CD4-positive, alpha-beta T cell treated with Interleukin-21 for 1 hour (primary cell): ENCODE measurements at places on chromosomes 3 and 15.

GRCh38 chr3:45558431-45558830 lies 36.1 kb upstream of the LIMD1 start:
- no peak for DNase-seq

- DNase-seq = peak; percentile 13
Measured at GRCh38 chr3:31695280-31696008, 162.7 kb downstream of the STT3B start.

- DNase-seq = no peak
Measured at GRCh38 chr3:180229113-180229512, 192.4 kb upstream of the PEX5L start.

DNA sequence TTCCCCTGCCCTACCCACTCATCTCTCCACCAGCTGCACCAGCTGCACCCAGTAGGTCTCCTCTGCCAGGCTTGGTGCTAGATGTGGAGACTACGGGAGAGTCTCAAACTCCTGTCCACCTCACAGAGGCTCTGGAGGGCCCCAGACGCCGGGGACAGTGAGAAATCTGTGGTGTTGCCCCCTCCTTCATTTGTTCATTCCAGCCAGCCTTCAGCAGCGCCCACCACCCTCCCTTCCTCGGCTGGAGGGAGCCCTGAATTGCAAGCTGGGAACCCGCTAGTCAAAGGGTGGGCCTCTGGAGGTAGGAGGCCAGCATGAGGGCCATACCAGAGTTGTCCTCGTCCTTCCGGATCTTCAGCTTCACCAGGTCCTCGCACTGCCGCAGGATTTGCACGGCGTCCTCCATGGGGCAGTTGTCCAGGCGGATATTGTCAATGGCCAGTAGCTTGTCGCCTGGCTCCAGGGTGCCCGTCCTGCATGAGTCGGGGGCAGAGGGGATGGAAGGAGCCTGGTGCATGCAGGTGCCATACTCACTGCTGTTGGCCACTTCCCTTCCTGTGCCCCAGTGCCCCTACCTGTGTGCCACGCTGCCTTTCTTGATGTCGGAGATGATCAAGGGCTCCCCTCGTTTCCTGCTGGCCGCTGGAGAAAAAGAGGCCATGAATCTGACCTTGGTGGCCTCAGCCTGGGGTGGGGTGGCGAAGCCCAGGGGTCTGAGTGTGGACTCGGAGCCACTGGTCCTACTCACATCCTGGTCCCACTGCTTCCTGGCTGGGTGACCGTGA lies 29.1 kb downstream of the GRIP2 start:
- no peak for DNase-seq

DNA sequence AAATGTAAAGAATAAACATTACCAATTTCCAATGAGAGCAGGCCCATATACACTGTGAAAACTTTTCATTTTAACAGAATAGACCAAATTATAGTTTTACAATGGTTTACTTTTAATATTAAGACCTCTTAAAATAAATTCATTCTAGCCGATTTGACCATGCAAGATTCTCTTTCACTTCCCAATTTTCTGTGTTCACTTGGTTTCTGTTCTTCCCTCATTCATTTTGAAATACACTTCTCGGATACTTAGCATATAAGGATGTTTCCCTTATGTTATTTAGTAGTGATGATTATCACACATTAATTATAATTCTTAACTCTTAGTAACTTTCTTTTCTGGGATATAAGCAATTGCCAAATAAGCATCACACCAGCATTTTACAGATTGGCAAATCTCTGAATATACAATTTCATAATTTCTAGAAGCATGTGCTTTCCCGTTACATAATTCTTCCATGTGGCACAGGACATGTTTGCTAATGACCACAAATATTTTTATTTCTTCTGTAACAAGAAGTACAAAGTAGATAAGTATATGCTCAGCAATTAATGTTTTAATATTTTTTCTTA lies 13.9 kb downstream of the OR5H15 start:
- no peak for DNase-seq

DNA sequence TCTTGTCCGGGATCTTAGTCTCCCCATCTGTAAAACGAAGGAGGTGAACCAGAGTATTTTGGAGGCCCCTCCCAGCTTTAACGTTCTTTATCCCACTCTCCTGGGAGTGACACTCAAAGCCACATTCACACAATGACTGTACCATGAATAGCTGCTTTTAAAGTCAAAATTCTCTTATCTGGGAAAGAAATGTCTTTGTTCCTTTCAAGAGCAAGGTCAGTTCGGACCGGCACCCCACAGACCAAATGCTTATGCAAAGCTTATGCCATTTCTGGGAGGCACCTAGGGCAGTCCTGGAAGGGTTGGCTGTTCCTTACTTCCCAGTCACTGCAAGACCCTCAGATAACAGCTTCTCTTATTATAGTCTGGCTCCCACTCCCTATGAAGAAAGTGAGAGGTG lies 53.5 kb upstream of the WNT5A start:
- no peak for DNase-seq

DNA sequence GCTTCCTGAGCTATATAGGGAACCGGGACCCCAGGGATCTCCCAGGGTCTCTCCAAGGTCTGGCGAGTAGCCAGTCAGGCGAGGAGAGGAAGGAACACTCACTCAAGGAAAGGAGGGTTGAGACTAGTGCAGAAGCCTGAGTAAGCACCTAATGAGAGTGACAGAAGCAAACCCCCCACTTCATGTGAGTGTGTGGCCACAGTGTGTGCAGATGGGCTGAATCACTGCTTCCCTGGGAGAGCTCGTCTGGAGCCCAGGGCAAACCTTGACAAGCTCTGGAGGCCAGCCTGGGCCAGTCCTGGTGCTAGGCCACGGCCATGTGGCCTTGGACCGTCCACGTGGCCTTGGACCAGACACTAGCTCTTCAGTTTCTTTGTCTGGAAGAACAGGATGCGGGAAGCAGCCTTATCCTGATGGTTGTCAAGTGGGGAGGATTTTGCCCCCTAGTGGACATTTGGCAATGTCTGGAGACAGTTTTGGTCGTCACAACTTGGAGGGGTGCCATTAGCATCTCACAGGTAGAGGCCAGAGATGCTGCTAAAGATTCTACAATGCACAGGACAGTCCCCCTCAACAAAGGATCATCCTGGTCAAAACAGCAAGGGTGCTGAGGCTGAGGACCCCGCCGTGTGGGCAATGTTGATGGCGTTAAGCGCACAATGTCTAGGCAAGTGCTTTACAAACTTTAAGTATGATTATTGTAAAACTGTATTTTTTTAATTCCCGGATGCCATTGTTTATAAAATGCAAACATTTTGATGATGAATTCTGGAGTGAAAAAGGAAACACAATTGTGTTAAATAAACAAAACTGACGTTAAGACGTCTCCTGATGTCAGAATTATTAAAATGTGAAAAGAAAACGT lies 34.8 kb upstream of the CTSH start:
- DNase-seq = peak; percentile 40

- no peak for DNase-seq
Measured at GRCh38 chr3:53833053-53833645, 13.1 kb downstream of the CHDH start.

GRCh38 chr3:67976663-67977062 lies 322.3 kb upstream of the SUCLG2 start:
- DNase-seq = no peak

- DNase-seq = no peak
Measured at GRCh38 chr15:52318729-52319500, 23.3 kb upstream of the MYO5C start.

GRCh38 chr3:78338405-78338804 lies 1298.5 kb downstream of the ROBO2 start:
- DNase-seq = no peak

- DNase-seq = no peak
Measured at GRCh38 chr3:156516961-156517360, 38.0 kb downstream of the SSR3 start.

GRCh38 chr3:107855710-107856109 lies 235.1 kb downstream of the CD47 start:
- no peak for DNase-seq

DNA sequence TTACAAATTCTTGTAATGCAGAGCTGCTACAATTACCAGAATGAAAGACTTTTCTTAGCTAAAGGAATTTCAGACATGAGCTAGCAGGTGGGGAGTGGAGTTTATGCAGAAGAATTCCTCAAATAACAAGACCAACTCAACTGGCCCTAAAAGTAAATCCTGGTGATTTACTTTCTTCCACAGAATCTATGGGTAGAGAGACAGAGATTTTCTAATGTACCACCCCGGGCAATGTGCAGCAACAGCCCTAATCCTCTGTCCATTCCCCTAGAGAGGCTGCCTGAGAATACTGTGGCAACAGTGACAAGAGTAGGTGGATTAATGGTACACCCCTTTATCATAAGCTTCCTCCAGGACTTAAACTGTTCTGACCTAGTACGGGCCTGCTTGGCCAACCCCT lies 55.2 kb downstream of the AQR start:
- DNase-seq = no peak

DNA sequence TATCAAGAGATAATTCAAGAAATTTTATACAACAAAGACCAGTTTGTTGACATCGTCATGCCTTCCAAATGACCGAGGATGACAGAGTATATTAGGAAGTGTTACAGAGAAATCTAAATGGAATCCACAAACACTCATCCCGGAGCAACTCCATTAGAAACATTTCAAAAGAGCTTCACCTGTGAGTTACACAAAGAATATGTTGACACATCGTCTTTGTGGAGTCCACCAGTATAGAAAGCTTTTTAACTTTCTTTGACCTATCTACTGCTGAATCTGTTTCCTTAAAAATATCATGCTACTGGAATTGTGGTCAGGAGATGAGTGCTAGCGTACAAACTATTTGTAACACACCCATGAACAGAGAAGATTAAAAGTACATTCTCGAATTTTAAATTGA lies 130.4 kb downstream of the SUCLG2 start:
- DNase-seq = no peak

- DNase-seq = no peak
Measured at GRCh38 chr3:105805404-105805803, 63.4 kb downstream of the CBLB start.

- peak; percentile 10 for DNase-seq
Measured at GRCh38 chr3:150227839-150228238, 180.3 kb upstream of the TSC22D2 start.

DNA sequence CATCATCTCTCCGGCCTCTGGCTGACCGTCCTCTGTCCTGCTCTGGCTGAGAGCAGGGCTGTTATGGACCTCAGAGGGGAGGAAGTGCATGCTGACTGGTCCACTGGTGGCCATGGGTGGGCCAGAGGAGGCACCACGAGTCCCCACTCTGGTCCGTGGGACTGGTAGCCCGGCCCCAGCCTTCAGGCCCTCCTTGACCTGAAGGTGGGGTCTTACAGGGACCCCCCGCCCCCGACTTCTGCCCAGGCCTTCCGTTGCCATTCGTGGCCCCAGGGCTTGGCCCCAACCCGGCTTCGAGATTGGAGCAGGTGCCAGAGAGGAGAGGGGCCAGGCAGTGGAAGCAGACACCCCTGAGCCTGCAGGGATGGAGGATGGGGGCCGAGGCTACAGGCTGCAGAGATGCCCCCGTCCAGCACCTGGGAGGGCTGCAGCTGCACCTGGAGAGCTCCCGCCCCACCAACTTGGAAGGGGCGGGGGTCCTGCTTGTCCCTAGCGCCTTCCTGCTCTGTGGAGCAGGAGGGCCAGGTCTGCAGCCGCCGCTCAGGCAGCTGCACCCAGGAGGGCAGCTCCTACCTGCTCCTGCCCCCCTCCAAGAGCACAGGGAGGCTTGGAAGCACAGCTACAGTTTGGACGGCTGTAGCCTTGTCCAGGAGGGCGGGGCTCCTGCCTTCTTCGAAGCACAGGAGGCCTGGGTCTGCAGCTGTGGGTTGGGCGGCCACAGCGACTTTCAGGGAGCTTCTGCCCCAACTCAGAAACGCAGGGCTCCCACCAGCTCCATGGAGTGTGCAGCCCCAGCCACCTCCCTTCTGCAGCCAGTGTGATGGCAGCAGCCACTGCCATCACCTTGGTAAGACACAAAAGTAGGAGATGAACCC lies 142.5 kb downstream of the KLF13 start:
- no peak for DNase-seq

- DNase-seq = no peak
Measured at GRCh38 chr15:94387849-94388441, 156.6 kb downstream of the MCTP2 start.

GRCh38 chr15:48500595-48500994 lies 144.9 kb downstream of the FBN1 start:
- no peak for DNase-seq

GRCh38 chr3:161977063-161977462 lies 480.5 kb downstream of the OTOL1 start:
- DNase-seq = no peak

DNA sequence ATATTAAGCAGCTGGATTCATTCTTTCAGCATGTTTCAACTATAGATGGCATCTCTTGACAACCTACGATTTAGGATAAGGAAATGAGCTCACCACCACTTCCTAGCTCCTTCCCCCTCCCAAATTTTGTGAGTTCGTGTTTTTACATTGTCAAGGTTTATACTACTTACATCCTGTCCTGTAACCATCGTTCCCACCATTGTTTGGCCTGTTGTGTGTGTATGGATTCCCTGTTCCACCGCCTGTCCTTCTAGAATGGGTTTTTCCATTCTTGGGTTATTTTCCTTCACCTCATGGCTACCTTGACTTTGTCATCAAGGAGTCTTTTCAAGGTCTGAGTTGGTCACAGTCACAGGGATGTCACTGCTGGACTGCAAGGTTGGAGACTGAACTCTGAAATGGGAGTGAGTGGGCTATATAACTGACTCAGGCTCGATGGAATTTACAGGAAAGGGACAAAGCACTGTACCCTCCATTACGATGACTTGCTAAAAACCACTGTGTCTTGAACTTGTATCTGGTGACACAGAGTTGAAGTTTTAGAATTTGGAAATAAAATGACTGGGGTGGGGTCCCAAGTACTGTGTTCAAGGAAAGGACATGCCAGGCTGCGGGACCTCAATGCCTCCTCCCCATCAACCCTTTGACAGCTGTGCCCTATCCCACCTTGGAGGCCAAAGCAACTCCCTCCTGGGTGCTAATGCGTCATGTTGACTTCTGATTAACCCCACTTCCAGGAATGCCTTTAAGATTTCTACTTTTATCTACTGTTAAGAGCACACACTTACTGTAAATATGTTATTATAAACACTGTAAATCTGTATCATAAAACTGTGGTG lies 66.8 kb upstream of the BLM start:
- DNase-seq = no peak

GRCh38 chr3:112111785-112112402 lies 21.2 kb downstream of the GCSAM start:
- DNase-seq = peak; percentile 80

DNA sequence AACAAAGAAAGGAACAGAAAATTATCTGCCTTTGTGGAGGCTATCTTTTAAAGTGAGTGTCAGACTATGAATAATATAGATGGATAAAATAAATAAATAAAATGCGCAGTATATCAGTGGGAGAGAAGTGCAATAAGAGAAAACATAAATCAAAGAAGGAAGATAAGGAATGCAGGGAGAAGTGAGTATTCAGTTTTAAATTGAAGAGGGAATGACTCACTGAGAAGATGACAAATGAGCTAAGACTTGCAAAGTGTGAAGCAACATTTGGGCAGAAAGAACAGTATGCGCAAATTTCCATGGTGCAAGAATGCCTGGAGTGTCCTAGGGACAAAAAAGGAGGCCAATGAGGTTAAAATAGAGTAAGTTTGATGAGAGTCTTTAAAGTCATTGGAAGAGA lies 1300.1 kb upstream of the ALCAM start:
- no peak for DNase-seq

- no peak for DNase-seq
Measured at GRCh38 chr3:63910001-63910400, 2.2 kb downstream of the SCAANT1 start.

GRCh38 chr15:41230345-41230649 lies 260 bp downstream of the EXD1 start:
- no peak for DNase-seq
